ENCODE measurements at places on chromosomes 5 and 9.

GRCh38 chr5:169098331-169099121 lies 202.4 kb downstream of the SLIT3 start:
- no peak for DNase-seq

DNA sequence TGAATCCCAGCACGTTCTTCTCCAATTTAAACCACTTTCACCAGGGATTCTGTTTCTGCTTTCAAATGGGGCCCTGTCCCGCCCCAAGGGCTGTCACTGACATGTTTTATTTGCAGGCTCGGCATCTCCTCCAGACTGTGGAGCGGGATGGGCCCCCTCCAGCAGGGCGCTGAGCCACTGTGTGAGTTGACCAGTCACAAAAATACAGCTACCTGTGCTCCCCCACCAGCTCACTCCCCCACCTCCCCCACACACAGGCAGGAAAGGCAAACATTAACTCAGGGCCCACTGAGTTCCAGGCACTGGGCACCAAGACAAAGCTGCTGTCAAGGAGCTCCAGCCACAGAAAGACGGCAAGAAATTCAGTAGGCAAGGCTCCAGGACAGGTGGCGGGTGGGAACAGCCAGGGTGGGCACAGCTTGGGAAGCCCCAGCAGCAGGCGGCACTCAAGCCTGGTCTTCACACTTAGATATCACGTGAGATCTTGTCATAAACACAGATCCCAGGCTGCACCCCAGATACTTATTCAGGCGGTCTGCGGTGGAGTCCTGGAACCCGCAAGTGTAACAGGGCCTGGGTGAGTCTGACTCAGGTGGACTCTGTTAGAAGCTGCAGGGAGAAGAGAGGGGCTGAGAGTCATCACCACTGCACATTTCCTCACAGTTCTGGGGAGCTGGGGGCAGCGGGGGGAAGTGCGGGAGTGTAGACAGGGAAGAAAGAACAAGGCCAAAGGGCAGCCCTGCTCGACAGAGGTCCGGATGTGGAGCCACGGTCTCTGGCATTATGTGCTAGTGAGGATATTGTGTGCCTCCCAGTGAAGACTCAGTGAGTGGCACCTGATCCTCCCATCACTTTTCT lies 44.7 kb downstream of the OR2V1 start:
- DNase-seq: no peak

DNA sequence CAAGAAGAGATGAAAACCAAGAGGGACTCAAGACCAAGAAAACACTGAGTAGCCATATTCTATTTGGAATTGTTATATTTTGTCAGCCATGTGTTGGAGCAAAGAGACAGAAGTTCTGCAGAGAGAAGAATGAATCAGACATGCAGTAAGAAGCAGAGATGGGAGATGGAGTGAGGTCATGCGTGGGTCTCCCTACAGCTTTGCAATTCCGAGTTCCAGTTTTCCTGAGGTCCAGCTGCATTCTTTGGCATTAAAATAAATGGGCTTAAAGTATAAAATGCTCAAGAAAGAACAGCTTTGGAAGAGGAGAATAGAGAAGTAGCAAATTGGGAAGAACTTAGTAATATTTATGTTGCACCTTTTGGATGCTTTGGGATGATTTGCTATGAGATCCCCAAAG lies 361.6 kb downstream of the NPR3 start:
- DNase-seq: no peak

DNA sequence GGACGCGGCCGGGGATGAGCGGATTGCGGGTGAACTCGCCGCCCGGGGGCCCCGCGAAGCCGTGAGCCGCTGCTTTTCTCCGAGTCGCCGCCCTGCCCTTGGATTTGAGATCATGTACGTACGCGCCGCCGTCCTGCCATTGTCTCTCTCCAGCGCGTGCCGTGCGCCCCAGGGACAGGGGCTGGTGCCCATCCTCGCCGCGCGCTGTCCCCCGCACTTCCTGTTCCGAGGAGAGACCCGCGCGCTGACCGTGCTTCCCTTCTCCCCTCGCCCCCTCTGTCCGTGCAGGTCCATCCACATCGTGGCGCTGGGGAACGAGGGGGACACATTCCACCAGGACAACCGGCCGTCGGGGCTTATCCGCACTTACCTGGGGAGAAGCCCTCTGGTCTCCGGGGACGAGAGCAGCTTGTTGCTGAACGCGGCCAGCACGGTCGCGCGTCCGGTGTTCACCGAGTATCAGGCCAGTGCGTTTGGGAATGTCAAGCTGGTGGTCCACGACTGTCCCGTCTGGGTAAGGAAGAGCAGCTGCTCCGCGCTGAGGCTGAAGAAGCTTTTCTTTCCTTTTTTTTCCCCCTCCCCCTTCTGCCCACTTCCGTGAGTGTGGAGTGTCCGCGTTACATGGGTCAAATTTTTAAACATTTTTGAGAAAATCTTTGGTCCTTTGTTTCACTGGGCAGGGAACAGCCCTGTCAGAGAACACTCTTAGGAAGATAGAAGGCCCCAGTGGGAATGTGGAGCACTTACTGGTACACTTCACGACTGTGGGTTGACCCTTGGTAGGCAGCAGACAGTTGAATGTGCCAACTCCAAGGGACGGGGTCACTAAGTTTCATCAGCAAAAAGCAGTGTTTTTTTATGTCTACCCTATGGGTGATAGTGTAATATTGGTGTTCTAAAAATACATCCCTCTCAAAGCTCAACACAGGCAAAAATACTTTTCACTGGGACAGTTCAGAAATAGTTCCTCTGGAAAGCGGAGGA lies 727 bp downstream of the RHOBTB3 start:
- DNase-seq: peak; percentile 3

DNA sequence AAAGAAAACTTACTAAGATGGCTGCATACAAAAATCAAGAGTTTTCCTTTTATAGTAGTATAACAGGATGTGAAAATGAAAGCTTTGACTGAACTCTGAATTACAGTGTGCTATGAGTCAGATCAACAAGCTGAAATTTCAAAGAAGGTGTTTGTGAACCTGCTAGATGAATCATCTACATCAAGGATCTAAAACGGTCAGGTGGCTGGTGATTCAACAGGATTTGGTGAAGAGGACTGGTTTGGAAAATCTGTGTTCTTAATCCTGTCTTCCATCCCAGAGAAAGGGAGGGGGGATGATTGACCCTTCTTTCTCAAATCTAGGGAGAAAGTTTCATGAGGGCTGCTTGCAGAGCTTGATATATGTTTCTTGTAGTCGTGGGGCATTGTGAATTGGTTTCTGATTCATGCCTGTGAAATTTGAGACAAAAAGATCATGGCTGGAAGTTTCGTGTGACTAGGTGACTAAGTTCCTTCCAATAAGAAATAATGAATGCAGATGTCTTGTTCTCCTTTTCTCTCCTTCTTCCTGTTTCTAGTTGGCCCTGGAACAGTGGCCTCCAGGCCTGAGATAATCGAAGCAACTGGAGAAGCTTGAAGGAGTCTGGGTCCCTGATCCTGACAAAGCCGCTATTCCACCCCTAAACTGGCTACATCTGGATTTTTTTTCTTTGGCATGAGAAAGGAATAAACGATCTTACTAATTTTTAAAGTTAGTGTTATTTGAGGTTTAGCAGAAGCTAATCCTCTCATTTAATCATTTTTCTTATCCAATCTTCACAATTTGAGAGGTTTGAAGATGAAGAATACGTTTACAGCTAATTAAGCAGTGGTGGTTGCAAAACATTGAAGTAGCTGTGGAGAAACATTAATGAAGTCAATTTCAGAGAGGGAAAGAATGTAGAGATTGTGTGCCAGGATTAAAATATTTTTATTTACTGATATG lies 67.2 kb downstream of the MRPS30 start:
- peak; percentile 14 for DNase-seq

DNA sequence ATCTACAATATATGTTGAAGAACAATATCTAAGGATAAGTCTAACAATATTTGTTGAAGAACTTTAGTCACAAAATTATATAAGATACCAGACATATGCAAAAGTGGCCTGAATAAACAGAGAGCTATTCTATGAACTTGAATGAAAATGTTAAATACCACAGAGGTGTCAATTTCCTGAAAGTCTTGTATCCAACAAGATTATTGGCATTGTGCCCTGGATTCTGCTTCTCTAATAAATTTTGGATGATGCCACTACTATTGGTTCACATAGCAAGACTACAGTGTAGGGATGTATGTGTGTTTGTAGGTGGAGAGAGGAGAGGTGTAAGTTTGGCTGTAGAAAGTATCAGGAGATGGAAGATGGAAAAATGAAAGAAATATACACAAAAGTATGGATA lies 731.8 kb upstream of the RGMB start:
- no peak for DNase-seq

DNA sequence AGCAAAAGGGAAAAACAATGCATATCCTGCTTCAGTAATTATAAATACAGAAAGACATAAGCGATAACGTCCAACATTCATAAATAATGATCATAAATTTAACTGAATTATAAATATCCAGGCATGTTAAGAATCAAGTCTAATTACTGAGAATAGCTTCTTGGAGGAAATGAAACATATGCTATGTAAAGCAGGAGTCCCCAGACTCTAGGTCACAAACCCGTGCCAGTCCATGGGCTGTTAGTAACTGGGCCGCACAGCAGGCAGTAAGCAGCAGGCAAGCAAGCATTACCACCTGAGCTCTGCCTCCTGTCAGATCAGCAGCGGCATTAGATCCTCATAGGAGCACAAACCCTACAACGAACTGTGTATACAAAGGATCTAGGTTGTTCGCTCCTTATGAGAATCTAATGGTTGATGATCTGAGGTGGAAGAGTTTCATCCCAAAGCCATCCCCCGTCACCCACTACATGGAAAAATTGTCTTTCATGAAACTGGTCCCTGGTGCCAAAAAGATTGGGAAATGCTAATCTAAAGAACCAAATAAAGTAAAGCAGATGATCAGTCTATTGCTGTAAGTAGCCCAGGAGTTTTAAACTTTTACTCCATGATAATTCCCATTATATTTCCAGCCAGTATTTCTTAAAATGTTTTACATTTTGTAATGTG lies 50.4 kb downstream of the CERT1 start:
- DNase-seq: no peak

DNA sequence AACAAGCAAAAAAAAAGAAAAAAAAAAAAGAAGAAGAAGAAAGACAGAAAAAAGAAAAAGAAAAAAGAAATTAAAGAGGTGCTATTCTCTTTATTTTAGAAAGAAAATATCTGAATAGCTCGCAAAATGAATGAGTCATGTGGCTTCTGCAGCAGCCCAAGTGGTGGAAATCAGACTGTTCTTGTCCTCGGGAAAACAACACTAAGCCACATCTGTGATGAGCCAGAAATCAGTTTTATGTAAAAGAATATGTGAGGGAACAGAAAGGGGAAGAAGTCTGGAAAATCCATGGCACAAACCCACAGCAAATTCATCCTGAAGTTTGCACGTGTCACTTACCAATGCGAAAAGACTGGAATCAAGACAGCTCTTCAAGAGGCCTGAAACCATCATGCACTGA lies 118.7 kb upstream of the GAS1 start:
- DNase-seq: no peak

DNA sequence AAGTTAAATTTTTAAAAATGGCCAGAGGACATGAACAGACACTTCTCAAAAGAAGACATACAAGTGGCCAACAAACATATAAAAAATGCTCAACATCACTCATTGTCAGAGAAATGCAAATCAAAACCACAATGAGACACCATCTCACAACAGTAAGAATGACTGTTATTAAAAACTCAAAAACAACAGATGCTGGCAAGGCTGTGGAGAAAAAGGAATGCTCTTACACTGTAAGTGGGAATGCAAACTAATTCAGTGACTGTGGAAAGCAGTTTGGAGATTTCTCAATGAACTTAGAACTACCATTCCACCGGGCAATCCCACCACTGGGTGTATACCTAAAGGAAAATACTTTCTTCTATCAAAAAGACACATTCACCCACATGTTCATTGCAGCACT lies 168.5 kb upstream of the PIK3R1 start:
- no peak for DNase-seq

DNA sequence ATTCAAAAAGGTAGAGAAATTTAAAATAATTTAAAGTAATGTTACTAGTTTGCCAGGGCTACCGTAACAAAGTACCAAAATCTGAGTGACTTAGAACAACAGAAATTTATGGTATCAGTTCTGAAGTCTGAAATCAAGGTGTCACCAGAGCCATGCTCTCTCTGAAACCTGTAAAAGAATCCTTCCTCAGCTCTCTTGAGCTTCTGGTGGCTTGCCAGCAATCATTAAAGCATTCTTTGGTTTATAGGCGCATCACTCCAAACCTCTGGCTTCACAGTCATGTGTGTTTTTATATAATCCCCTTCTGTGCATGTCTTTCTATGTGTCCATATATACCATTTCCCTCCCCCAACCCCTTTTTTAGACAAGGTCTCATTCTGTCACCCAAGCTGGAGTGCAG lies 220.3 kb downstream of the COX7C start:
- DNase-seq: no peak

- no peak for DNase-seq
These were observed 199.5 kb downstream of the ALDH1A1 start for GRCh38 chr9:72753266-72753893.

GRCh38 chr5:68898951-68899471 lies 194.8 kb upstream of the SLC30A5 start:
- DNase-seq: no peak

- DNase-seq: no peak
These were observed 127.6 kb upstream of the PTCH1 start for GRCh38 chr9:95644377-95644776.

GRCh38 chr5:40124367-40124766 lies 555.3 kb upstream of the PTGER4 start:
- DNase-seq: no peak

GRCh38 chr5:16600946-16601345 lies 15.9 kb downstream of the RETREG1 start:
- no peak for DNase-seq

DNA sequence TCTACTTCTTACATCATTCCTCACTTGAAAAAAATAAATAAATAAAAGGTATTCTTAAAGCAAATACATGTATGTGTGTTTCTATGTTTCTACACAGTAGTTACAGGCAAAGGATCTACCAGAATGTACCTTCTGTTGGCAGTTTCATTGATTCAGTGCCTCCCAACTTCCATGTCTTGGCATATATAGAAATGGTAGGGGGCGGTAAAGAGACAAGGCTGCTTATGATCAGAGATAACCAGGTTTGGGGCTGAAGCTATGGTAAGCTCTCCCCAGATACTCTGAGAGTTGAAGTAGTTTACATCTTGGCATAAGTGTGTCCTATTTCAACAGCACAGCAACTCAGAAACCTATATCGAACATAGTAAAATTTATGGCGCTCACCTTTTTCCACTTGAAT lies 1075.4 kb upstream of the C9orf72 start:
- no peak for DNase-seq

GRCh38 chr9:37289631-37290030 lies 132.9 kb upstream of the GRHPR start:
- no peak for DNase-seq

DNA sequence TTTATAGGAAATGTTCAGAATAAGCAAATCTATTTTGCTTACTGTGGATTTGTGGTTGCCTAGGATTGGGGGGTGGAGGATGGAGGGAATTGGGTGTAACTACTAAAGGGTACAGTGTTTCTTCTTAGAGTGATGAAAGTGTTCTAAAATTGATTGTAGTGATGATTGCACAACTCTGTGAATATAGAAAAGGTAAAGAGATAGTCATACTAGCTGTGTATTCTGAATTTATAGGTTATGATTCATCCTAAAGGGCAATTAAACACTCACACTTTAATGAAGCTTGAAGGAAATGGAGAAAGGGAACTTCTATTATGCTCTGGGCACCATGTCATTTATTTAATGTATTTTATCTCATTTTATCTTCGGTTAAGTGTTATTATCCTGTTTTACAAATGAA lies 9.9 kb downstream of the TXNDC8 start:
- DNase-seq: no peak

All from CD4-positive, alpha-beta T cell treated with Interleukin-6 at 100 ng/mL for 8 hours (primary cell).